Ammon's horn (tissue), 1 donor: ENCODE measurements at places on chromosomes 16 and 17.

DNA sequence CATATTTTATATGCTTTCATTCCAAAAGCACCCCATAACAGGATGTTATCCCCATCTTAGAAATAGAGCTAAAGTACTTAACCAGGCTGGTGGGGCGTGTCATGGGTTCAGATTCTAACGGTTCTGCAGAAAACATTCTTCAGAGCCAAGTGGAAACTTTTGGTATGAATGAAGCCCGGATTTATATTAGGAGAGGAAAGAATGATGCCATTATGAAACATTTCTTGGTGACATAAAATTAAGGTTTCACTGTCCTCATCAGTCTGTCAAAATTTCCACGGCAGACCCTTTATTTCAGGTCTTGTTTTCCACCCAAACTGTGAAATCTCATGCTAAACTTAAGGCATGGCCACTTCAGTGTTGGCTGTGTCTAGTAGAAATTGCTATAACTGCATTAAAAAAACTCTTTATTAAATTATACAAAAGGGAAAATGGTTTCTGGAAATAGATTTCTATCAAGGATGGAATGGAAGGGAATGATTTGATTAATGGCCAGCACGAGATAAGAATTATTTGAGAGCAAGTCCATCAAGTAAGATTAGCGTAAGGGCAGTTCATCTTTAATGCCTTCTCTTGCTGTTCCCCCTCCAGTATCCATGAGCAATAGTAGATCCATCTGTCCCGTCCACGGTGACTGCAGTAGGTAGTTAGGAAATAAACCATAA lies 11.7 kb downstream of the PRKCA start:
- no peak for DNase-seq

DNA sequence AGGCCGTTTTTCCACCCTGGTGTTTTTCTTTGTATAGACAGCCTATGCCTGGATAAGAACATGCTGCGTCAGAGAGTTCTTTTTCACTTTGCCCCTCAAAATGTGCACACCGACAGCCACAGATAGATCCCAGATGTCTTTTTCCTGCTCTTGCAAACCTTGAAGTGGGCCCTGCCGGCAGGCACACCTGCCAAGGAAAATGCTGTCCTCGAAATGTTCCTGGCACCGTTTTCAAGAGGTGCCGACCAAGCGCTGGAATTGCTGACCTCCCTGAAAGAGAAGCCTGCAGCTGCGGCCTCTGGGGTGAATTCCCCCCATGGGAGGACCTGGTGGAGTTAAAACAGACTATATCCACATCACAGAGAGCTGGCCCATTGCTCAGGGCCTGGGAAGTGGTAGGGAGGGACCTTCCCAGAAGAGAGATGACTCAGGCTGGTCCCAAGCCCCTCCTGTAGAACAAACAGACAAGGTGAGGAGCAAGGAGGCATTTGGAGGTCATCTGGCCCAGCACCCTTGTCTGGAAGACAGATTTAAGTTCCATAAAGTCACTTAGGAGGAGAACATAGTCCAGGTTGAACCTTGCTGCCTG lies 668.1 kb downstream of the MAF start:
- DNase-seq, result no peak

- no peak for DNase-seq
These were observed 1.8 kb downstream of the CACNG4 start for GRCh38 chr17:66966298-66966697.

GRCh38 chr17:72658675-72659074 lies 433.8 kb downstream of the SLC39A11 start:
- DNase-seq, result no peak

DNA sequence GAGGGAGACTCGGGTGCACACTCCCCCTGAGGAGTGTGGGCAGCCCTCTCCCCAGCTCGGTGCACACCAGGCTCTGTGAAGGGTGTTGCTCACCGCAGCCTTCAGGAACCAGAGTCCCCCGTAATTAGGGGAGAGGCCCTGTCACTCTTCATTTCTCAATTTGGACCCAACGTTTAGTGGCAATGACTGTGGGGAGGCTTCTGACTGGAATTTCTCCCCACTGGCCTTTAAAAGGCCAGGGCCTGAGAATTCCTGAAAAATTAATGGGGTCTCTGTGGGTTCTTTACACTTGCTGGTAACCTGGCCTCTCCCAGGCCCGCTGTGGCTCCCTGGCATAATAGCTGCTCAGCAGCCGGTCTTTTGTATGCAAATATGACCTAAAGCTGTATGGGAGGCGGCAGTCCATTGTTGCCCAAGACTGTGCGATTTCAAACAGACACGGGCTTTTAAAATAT lies 209.7 kb downstream of the MSI2 start:
- DNase-seq, result no peak

DNA sequence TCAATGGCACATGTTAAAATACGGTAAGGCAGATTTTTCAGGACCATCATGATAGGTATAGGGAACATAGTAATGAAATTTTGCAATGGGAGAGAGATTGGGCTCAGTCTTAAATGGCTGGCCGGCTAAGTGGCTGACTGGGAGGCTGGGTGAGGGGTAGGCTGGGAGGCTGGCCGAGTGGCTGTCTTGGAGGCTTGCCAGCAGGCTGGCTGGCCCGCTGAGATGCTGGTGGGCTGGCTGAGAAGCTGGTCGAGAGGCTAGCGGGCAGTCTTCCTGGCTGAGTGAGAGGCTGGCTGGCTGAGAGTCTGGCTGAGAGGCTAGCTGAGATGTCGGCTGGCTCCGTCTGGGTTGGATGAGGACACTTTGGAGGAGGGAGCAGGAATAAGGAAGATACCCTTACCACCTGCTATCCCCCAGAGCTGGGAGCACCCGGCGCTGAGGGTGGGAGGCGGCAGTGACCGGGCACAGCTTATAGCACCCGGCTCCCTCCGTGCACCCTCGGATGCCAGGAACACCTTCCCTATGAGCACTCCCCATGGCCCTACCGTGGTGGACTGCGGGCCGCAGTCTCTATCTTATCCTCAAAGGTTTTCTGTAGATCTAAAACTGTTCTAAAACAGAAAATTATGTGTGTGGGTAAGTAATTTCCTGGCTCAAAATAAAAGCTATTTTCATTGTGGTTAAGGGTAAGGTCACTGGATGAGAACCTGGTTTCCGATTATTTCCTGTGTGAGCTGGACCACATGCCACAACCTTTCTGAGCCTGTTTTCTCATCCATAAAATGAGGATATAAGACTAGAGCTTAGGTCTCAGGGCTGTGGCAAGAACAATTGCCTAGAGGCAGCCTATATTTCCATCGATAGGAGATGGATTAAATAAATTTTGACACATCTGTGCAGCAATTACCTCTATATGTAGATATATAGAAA lies 34.5 kb upstream of the TMC5 start:
- DNase-seq, result peak; percentile 47

- no peak for DNase-seq
These were observed 944 bp upstream of the WFIKKN1 start for GRCh38 chr16:629833-630248.

DNA sequence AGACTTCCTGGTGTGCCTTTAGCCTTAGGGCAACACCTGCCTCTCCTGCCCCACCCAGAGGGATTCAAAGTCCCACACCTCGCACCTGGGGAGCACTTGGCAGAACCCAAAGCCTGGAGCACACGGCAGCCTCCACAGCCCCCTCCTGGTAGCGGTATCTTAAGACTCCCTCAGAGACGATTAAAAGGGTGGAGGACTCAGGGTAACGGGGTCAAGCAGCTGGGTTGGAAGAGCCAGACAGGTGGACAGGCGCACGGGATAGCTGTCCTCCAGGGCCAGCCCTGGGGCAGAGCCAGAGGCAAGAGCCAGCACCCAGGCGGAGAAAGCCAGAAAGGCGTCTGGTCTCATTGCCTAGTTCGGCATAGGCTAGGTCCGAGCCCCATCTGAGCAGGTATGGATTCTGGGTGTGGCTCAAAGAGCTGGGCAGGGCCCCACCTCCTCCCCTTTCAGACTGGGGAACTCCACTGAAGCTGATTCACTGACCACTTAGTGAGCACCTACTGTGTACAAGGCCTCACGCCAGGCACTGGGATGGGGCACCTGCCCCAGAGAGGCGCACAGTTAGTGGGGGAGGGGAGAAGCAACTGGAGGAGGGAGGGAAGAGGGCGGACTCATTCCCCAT lies 55.0 kb upstream of the MEAK7 start:
- no peak for DNase-seq

- DNase-seq, result peak; percentile 51
These were observed 949.7 kb upstream of the RBFOX1 start for GRCh38 chr16:6382924-6383459.

DNA sequence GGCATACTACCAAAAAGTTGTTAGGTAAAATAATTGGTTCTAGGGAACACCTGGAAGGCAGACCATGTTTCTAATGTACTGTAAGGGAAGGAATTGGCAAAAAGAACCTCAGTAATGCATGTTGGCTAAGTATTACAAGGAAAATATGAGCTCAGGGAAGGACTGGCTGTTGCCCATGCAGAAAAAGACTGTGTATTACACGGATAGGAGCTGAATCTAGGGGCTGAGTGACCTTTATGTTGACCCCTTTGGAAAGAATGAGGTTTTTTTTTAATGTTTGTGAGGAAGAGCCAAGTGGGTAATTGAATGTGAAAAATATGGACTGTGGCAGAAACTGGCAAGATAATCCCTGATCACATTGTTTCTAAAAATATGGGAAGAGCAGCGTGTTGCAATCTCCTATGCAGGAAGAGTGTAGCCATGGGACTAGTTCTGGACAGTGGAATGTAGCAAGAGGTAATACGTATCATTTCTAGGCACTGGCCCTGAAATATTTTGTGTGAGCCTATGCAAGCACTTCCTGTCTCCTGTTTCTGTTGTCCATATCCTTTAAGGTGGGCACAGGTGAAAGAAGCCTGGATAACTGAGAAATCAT lies 95.1 kb upstream of the CNTNAP4 start:
- no peak for DNase-seq

GRCh38 chr17:55587608-55588139 lies 76.4 kb upstream of the SMIM36 start:
- no peak for DNase-seq

- peak; percentile 38 for DNase-seq
These were observed 124.5 kb upstream of the ZFHX3 start for GRCh38 chr16:73172241-73172972.

- DNase-seq, result no peak
These were observed 258.4 kb downstream of the MAP2K6 start for GRCh38 chr17:69672924-69673323.

DNA sequence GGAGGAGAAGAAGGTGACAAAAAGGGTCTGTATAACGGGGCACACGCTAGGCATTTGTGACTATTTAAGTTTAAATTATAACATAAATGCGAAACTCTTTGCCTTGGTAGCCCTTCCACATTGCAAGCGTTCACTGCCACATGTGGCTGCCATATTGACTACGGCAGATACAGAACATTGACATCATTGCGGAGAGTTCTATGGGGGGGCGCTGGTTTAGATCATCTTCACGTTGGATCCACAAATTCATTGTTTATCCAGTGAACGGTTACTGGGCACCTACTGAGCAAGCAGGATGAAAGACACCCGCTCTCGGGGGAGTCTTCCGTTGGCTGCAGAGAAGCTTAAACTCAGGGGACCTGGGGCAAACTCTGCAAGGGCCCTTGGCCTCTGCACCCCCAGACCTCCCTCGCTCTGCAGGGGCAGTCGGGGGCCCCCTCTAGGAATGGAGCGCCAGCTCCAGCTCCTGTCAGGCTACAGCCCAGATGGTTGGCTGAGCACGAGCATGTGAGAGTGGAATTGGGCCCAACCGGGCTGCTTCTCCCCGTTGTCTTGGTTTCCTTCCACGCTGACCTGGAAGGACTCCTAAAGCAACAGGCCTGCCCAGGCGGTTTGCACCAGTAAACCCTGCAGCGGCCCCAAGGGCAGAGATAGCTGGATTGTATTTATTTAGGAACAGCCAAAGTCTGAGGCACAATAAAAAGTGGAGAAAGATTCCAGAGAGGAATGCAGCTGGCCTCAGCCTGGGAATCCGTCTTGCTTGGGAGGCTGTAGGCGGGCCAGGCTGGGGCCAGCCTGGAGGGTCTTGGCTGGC lies 172.2 kb downstream of the SEC14L1 start:
- DNase-seq, result peak; percentile 61

DNA sequence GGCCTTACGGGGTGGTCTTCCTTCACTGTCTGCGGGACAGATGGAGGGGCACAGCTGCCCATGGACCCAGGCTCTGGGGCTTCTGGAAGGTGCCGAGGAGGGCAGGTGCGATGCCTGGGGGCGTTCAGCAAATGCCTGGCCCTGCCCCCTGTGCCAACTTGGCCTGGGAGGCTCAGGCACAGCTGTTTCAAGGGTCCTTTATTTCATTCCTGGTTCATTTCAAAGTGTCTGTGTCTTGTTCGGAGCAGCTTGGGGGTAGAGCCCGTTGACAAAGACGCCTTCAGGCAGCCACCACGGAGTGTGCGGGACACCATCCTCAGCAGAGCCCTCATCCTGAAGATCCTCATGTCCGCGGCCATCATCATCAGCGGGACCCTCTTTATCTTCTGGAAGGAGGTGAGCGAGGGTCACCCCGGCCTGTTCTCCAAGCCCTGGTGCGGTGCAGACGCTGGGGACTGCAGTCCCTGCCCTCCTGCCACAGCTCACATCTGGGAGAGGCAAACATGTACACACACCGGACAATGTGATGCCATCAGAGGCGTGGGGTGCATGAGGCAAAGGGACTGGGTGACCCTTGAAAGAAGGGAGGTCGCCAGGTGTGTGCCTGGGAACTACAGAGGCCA lies 43.9 kb downstream of the MEAK7 start:
- DNase-seq, result no peak

GRCh38 chr16:57473176-57473840 lies 10.8 kb downstream of the POLR2C start:
- peak; percentile 74 for DNase-seq
